8988T (cell line): ENCODE measurements at places on chromosomes 12 and 14.

DNA sequence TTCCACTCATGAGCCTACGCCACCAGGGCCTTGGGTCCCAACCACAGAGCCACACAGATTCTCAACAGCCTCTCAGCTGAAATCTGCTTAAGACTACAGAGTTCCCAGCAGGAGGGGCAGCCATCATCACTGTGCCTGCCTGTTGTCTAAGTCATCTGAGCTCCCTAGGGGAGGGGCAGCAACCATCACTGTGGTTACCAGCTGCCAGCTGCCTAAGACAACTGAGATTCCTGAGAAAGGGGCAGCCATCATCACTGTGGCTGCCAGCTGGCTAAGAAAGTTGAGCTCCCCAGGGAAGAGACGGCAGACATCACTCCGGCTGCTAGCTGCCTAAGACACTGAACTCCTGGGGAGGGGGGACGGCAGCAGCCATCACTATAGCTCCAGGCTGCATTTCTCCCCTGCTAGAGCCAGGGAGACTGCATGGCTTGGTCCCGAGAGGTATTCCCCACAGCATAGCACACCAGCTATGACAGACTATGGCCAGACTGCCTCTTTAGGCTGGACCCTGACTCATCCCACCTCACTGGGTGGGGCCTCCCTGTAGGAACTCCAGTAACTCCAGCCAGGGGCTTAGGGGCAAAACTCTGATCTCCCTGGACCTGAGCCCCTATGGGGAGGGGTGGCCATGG, 37.2 kb upstream of the C14orf132 start:
- no peak for DNase-seq

- DNase-seq: no peak
Measured at GRCh38 chr12:77354766-77355362, 289.5 kb upstream of the E2F7 start.

- no peak for DNase-seq
Measured at GRCh38 chr12:25469368-25469767, 83.7 kb downstream of the LMNTD1 start.

DNA sequence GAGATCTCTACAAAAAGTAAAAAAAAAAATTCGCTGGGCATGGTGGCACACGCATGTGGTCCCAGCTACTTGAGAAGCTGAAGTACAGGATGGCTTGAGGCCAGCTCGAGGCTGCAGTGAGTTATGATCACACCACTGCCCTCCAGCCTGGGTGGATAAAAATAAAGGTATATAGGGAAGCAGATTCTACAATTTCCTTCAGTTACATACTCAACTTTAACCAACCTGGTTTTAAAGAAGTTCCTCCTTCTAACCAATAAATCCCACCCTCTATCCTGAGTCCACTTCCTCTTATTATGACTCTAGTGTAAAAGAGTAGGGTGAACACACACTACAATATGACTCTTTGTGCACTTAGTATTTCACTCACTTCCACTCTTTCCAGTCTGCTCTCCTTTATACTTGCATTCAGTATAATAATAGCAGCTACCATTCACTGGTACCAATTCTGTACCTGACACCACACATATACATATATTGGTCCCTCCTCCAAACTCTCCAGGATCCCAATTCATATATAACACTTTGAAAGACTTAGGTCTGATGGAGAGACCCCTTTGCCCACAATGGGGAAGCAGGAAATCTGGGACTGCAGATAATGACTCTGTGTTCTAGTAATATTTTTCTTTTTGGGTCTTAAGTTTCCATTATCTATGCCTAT, 2.3 kb downstream of the ARF3 start:
- no peak for DNase-seq

DNA sequence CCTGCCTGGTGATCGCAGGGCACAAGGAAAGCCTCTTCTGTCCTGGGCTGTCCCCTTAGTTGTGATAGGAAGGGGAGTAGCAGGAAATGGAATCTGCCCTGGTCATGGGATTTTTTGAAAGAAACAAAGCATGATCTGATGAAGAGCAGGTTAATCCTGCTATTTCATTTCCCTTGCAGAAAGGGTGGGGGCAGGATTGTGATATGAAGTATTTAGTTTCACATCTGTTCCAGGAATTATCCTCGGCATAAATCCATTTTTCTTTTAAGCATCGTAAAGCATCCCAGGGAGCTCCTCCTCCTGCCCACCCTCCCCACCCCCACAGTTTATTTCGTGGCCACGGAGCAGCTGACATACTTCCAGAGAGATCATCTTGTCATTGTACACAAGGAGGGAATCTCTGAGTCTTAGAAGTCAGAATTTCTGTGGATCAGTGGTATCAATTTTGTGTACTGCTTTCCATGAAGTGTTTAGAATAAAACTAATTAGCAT, 53.1 kb downstream of the TGFB3 start:
- no peak for DNase-seq

DNA sequence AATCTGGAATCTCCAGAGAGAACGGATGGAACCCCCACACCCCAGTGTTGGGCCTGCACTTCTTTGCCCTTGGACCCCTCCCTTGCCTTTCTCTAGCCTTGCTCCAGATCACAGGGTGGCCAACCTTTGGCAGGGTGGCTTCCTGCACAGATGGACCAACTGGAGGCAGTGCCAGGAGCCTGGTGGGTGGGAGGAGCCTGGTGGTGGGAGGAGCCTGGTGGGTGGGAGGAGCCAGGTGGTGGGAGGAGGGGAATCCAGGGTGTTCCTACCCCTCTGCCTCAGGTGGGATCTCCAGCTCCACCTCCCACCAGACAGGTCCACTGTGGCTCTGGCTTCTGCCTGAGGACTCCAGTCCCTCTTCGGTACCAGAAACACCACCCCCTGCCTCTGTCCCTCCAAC, 15.0 kb upstream of the ORAI1 start:
- DNase-seq: no peak

DNA sequence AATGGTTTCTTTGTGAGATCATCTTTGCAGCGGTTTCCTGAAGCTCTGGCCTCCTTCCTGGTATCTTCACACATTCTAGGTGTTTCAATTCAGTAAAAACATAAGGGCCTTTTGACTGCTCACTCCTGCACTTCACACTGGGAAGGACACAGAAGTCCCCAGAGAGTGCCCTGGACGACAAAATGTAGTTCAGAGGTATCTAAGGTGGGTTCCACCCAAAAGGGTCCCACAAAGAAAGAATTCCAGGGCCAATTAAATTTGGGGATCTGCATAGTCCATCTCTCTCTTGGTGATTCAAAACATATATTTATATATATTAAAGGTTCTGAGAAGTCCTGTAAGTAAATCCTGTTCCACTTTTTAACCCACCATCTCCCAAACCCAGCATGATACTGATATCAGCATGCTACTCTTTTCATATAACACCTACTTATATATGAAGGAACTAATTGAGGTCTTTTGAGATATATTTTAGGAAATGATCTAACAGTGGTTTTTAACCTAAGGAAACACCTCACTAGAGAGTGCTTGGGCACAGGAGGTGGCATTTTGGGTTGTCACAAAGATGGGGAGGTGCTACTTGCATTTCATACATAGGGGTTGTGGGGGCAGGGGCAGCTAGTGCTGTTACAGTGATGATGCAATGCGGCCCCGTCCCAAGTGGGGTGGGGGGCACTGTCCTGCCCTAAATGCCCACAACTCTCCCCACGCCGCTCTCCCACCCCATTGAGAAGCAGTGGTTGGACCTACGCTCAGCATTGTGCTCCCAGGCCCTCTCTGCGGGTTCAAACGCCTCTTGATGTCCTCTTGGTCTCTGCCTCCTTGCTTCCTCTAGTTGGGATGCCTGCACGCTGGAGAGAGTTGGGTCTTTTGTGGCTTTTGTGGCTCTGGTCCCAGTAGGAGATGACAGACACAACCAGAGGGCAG, 109.4 kb downstream of the ARF6 start:
- no peak for DNase-seq

DNA sequence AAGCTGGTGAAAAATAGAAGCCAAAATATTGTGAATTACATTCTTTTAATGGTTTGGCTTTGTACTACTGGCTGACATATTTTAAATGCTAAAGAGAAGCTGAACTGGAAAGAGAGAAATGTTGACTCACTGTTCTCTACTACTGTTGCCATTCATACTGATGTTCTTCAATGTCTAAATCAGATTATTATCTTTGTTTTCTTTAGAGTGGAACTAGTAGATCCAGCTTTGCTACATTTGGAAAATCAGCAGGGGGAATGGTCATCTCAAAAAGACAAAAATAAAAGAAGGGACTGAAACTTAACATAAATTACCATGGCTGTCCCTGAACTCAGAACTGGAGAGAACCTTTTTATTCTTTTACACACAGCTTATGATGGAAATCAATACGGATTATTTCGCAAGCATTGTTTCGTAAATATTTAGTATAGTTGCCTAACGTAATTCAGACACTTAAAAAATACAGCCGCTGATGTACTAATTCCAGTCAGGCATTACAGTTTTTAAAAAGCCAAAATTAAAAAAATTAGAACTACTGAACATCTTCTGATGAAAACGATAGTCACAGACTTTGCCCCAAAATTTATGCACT, 76.3 kb upstream of the OTX2 start:
- DNase-seq: no peak

DNA sequence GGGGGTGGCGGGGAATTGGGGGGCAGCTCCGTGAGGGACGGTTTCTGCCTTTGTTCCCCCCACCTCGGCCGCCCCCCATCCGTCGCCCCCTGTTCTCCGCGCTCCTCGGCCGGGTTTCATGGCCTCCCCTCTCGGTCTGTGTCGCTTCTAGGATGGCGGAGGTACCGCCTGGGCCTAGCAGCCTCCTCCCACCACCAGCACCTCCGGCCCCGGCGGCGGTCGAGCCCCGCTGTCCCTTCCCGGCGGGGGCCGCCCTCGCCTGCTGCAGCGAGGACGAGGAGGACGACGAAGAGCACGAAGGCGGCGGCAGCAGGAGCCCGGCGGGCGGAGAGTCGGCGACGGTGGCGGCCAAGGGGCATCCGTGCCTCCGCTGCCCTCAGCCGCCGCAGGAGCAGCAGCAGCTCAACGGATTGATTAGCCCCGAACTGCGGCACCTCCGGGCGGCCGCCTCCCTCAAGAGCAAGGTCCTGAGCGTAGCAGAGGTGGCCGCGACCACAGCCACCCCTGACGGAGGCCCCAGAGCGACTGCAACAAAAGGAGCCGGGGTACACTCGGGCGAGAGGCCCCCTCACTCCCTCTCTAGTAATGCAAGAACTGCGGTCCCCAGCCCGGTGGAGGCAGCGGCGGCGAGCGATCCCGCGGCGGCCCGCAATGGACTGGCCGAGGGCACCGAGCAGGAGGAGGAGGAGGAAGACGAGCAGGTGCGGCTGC, 575 bp downstream of the NAA30 start:
- DNase-seq: no peak

- DNase-seq: no peak
Measured at GRCh38 chr12:107326237-107326636, 232.9 kb upstream of the CRY1 start.

DNA sequence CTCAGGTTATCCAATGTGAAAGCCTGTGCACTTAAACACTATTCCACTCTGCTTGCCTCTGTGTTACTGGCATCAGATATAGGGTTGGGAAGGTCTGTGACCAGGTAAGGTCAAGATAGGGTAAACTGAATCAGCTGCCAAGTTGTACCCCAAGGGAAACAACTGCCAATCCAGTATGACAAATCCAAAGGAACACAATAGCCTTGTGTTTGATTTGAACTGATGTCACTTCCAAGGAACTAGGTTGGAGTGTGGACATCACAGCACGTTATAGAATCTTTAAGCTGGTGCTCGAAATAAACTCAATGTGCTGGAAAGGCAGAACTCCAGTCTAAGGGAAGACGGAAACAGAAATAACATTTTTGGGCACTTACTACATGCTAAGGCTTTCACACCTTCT, 223.4 kb upstream of the BTG1 start:
- DNase-seq: no peak

DNA sequence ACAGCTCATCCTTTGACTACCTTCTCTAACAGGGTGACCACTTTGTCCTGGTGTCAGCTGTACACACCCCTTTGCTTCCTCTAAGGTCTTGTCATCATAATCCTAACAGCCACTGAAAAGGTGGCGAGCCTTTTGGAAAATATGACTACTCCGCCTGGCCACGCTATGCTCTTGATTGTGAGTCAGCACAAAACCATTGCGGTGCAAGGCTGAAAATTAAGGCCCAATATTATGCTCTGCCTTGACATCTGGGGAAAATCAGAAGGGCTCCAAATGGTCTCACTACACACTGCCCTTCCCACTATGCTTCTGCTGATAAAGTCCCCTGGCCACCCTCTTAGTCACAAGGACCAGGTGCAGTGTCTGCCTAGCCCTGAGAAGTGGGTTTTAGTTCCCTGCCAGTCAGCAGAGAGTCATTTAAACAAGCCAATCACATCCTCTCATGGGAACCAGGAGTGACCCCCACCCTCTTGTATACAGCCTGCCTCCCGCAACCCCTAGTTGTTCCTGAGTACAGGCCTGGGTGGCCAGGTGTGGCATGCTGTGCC, 34.3 kb downstream of the FGD6 start:
- DNase-seq: no peak

GRCh38 chr12:127749416-127749815, 517.6 kb upstream of the TMEM132C start:
- no peak for DNase-seq

DNA sequence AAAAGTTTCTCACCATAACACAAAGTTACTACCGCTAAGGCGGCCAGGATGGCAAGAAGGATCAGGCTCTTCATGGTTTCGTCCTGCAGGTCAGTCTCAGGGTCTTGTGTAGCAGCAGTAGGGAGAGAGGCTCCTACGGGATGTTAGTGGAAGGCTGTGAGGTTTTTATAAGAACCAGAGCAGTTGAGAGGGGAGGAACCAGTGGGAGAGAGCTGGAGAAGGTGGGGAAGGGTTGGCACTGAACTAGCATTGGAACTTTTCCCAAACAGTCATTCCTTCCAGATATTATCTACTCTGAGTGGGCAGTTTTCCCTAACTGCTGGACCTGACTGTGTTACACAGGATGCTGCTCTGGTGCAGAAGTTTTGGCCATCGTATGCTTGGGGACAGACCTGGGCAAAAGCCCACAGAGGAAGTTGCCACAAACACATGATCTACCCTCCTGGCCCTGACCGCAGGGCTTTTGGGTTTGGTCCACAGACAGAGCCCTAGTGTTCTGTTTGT, at the start of gene MGP:
Gene MGP, minus strand, starts transcription at position 137 of the 504 bp plus-strand sequence. Its CDS starts 63 bp downstream, at position 74.
- DNase-seq: no peak

DNA sequence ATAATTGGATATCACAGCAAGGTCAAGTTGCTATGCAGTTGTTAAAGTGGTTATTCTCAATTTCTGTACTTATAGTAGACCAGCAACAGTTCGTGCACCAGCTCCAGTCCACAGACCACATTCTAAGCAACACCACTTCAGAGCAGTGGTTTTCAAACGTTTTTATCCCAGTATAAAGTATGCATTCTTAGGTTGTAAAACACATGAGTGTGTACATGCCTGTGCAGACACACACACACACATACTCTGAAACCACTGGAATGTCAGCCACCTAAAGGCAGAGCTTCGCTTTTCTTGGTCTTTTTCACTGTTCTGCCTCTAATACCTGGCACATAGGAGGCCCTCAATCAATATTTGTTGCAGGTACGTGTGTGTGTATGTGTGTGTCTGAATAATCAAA, 22.2 kb upstream of the C12orf71 start:
- DNase-seq: no peak

- no peak for DNase-seq
Measured at GRCh38 chr12:131448254-131448795, 262.6 kb upstream of the SFSWAP start.

GRCh38 chr12:53336181-53336681, at the start of gene SP7:
Gene SP7, minus strand, starts transcription at chr12:53336354. Its CDS starts 708 bp downstream, at chr12:53335646.
- DNase-seq: no peak

GRCh38 chr12:46489951-46490388, 117.4 kb upstream of the SLC38A2 start:
- no peak for DNase-seq
